ENCODE measurements at places on chromosomes 6 and 20.

- no peak for DNase-seq
Measured at GRCh38 chr6:25946631-25947030, 16.0 kb upstream of the TRIM38 start.

- no peak for DNase-seq
Measured at GRCh38 chr6:129351807-129352206, 358.2 kb downstream of the ARHGAP18 start.

DNA sequence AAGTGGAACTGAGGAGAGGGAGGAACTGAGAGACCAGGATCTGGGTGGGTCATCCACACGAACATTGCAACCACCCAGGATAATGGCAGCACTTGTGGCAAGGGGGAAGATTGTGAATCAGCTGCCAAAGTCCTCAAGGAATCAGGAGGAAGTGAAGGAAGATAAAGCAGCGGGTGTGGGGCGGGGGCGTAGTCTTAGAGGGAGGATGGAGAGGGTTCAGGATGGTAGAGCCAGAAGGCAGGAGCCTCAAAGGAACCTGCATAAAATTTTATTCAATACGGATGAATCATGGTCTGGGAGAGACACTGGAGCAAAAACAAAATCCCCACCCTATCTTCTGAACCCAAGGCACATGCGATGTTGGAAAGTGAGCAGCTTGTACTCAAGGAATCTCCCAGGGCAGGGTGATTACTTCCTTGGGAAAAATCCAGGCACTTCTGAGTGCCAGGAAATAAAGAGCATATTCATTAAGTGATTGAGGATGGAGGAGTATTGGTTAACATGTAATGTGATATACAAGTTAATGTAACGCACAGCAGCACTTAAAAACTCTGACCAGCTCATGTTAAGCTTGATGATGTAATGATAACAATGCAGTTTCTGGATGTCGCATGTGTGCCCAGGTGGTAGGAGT, 82.0 kb upstream of the B3GAT2 start:
- DNase-seq, result peak; percentile 50

GRCh38 chr20:57281900-57282299, 15.5 kb upstream of the BMP7 start:
- DNase-seq, result no peak

- no peak for DNase-seq
Measured at GRCh38 chr6:38039502-38039901, 220.0 kb downstream of the ZFAND3 start.

GRCh38 chr6:148389086-148389485, 46.4 kb downstream of the SASH1 start:
- no peak for DNase-seq

- peak; percentile 62 for DNase-seq
Measured at GRCh38 chr6:153595903-153596302, 443.1 kb upstream of the OPRM1 start.

GRCh38 chr20:46551522-46552381, 1.3 kb upstream of the OCSTAMP start:
- no peak for DNase-seq

DNA sequence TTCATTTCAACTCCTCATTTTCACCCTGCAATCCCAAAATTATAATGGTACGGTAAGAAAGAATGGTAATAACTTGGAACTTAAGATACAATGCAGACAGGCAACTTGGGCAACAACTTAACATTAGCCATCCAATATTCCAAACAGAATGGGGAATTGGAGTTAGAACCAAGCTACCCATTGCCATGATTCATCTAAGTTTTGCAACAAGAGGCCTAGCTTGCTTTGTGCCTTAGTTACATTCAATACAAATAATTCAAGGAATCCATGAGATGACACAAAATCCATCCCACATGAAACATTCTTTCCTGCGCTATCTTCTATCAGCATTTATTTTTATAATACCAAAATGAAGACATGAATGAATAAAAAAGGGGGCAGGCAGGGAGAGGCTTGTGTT, 28.4 kb downstream of the DCDC2 start:
- DNase-seq, result no peak

DNA sequence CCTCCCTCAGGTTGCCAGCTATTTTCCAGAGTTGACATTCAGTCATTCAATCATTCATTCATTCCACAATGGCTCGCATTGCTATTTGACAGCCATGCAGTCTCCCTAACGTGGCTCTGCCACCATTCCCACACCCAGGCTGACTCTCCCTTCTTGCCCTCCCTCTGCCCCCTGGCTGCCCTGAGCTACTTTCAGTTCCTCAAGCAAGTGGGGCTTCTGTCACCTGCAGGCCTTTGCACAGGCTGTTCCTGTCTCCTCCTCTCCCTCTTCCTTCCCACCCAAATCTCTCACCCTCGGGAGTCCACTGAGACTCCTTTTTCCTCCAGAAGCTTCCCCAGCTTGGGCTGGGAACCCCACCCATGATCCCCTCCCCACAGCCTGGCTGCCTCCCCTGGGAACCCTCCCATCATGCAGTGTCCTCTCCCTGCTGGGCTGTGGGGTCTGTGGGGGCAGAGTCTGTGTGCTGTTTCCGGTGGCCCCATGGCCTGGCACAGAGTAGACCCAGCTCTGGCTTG, 2.6 kb downstream of the PACSIN1 start:
- DNase-seq, result no peak

GRCh38 chr6:136669299-136669699, 119.1 kb upstream of the MAP7 start:
- peak; percentile 75 for DNase-seq

GRCh38 chr6:47032974-47033765, 9.0 kb downstream of the ADGRF1 start:
- DNase-seq, result no peak

DNA sequence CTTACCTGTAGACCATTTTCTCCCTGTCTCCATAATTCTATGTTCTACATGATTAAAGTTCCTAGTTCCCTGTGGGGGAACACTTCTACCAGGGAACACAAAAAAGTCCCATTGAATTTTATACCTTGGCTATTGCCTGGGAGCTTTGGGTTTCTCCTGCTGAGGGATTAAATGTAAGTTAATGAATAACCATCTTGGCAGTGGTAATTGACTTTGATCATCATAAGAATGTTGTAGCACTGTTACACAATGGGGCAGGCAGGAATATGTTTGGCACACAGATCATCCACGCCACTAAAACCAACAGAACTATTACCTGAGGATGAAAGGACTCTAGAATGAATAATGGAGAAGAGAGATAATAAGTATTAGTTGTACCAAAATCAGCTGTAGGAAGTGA, 1106.2 kb upstream of the GJE1 start:
- no peak for DNase-seq

DNA sequence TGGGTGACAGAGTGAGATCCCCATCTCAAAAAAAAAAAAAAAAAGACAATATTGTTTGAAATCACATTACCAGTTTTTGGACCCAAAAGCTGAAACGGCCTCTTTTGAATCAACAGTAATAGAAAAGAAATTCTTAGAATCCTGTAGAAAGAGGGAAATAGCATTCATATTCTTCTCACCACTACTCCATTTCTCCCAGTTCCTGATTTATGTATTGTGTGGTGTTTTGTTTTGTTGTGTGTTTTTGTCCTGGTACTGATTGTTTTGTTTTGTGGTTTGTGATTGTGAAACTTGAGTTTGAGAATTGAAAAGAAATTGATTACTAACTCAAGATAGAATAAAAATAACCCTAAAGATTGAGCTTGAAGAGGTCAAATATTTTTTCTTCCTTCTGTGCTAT, 26.2 kb upstream of the EEF1A1 start:
- no peak for DNase-seq

- DNase-seq, result no peak
Measured at GRCh38 chr6:36683656-36684446, 5.3 kb downstream of the CDKN1A start.

Measured in HT1080 (cell line).